ENCODE measurements at places on chromosomes 6 and 20.

GRCh38 chr6:158290040-158290439 lies 22.2 kb upstream of the TULP4 start:
- DNase-seq: no peak

- no peak for DNase-seq
Measured at GRCh38 chr20:37907330-37907676, 4.4 kb downstream of the VSTM2L start.

DNA sequence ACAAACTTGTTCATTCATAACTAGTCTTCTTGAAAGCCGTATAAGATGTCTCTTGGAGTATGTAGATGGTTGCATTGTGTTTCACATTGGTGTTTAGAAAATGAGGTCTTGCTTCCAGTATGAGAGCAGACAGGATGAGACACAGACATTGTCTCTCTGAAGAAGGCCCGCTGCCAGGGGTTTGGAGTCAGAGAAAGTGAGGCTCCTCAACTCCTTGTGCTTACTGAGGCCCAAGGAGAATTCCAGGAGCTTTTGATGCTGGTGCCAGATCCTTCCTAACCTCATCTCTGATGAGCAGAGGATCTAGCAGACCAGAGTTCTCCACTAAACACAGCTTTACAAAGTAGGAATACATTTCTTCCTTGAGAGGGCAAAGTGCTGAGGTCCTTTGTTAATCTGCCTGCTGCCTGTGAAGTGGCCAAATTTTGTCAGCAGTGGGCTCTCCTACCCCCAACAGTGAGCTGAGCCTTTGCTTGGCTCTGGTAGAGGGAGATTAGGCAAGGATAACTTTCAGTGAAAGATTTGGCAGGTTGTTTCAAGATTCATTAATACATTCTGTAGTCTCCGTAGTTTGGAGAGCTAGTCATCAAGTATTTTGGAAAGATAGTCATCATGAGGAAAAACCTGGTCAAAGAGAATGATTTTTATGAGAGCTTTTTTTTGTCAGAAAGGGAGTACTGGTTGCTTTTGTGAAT lies 9.7 kb downstream of the MAPRE1 start:
- DNase-seq: no peak

DNA sequence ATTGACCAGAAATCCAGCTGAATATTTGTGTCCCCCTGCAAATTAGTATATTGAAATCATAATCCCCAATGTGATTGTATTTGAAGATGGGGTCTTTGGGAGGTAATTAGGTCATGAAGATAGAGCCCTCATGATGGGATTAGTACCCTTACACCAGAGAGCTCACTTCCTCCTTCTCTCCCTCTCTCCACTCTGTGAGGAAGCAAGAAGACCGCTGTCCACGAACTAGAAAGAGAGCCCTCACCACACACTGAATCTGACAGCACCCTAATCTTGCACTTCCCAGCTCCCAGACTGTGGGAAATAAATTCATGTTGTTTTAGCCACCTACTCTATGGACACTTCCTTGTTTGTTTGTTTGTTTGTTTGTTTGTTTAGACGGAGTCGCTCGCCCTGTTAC lies 11.9 kb upstream of the PLAGL1 start:
- no peak for DNase-seq

GRCh38 chr6:25489399-25489798 lies 162.6 kb upstream of the SCGN start:
- no peak for DNase-seq

DNA sequence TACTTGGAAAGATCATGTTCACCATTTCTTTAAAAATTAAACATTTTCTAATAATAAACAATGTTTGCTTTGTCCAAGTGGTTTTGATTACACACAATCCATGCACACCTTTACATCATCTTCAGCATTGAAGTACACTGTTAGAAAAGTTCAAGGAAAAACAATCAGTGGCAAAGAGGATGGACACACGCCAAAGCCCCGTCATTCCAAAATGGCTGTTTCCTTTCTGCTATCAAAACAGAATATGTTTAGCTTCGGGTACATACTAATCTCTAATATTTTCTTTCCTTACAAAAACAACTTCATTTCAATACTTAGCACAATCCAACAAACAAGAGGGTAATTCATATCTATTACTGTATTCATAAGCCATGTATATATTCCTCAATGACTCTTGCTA lies 24.5 kb downstream of the REPS1 start:
- no peak for DNase-seq

DNA sequence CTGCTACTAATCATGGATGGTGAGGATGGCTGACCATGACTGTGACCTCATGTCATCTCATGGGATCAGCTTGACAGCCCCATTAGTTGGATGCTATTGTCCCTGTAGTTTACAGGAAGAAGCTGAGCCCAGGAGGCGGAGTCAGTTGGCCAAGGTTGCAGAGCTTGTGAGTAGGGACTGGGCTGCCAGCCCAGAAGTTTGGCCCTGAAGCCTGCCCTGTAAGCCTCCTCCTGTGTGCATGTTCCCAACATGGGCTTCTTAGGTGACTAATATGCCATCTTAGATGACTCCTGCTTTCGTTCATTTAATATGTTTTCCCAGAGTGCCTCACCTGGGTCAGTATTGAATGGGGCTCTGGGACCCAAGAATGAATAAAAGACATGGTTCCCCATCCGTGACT lies 6.9 kb downstream of the EDN3 start:
- no peak for DNase-seq

DNA sequence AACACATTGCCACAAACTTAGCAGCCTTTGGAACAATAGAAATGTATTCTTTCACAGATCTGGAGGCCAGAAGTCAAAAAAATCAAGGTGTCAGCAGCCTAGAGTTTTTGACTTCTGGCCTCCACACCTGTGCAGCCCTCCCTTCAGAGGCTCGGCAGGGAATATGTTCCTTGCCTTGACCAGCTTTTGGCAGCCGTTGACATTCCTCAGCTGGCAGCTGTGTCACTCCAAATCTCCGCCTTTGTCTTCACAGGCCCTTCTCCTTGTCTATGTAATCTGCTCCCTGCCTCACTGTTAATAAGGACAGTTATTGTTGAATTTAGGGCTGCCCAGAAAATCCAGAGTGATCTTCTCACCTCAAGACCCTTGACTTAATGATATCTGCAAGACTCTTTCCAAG lies 17.2 kb upstream of the AHI1 start:
- DNase-seq: no peak

DNA sequence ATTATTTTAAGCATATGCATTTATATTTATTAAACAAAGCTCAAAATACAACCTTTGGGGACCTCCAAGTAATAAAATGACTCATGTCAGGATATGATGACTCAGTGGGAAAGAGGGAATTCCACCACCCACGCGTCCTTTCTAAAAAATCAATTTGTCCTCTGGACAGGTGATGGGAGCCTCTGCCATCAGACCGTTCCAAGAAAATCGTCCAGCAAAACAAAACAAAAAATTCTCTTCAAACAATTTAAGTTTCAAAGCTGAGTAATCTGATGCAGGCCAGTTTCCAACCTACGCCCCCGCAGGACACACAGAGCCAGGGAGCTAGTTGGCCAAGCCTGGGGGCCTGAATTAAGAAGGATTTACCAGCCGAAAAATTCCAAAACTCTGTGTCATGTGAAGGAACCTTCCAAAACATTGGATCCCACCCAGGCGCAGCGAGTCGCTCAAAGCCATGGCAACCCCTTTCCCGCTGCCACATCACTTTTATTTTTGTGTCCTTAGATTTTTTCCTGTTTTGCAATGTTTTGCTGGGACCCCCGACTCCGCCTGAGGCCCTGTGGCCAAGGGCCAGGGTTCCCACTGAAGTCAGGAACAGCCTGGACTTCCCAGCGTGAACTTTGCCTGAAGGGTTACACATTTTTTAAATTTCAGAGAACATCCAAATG lies 95.3 kb downstream of the NFATC2 start:
- DNase-seq: no peak

- DNase-seq: no peak
Measured at GRCh38 chr20:39123185-39123557, 161.0 kb downstream of the DHX35 start.

GRCh38 chr6:151071295-151071694 lies 168.5 kb upstream of the AKAP12 start:
- no peak for DNase-seq

DNA sequence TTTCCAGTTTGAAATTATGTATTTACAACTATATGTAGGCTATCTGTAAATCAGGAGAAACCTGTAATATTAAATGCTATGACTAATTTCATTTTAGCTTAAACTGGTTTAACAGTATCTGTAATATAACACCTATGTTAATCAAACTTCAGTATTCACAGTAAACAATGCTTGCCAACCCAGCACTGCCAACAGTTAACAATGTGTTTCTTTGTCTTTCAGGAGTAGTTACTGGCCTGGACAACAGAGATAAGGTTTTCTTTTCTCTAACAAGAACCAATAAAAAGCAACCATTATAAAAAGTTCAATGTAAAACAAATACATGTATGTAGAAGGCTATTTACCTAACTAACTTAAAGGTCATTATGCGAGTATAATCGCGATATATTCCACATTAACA lies 158.8 kb downstream of the CDK19 start:
- no peak for DNase-seq

- DNase-seq: peak; percentile 60
Measured at GRCh38 chr20:48523191-48523995, 304.4 kb downstream of the PREX1 start.

GRCh38 chr6:56292505-56293181 lies 45.3 kb upstream of the COL21A1 start:
- DNase-seq: peak; percentile 15

DNA sequence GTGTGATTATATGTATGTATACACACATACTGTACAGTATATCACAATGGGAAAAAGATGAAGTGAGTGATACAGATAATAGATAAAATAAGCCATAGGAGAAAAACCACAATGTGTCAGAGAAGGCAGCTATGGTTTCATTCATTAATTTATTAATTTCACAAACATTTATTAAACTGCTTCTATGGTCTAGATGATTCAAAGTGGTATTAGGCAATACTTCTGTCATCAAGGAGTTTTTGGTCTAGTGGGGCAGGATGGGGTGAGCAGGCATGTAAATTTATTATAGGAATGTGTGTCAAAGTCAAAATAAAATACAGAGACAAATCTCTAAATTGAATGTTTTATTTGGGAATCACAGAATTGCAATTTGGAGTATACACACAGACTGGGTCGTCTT lies 65.2 kb upstream of the ANKEF1 start:
- DNase-seq: no peak

GRCh38 chr6:15800841-15801617 lies 138.2 kb upstream of the DTNBP1 start:
- no peak for DNase-seq

DNA sequence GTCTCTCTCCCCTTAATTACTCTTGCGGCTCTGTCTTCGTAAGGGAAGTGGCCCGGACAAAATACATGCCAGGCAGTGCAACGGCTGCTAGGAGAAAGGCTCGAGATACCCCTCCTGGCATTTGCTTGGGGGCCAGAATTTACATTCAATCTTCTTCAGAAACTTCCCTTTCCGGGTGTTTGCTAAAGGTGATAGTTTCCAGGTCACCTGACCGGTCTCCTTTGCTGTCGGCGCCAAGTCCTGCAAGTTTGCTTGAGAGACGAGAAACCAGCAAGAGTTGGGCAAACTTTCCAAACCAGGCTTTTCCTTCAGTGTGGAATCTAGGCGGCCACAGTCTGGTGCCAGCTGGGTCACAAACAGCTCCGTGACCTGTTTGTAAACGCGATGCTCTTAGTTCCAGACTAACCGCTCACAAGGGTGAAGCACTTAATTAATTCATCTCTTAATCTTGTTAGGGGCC lies 563 bp upstream of the SRSF3 start:
- peak; percentile 58 for DNase-seq

DNA sequence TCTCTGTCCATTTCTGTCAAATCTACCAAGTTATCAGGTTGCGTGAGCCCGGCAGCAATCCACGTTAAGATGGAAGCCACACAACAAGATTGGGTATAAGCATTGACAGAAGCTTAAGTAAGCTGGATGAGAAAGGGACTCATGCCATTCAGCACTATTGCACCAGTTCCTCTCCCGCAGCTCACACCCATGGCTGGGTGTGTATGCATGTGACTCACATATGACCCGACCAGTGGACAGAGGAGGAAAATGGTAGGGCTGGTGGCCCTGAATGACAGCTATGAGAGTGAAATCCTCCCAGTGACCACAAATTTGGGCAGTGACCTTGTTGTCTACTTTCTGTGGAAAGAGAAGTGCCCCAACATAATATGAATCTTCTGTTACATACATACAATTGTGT lies 113.5 kb downstream of the OTOR start:
- DNase-seq: no peak

DNA sequence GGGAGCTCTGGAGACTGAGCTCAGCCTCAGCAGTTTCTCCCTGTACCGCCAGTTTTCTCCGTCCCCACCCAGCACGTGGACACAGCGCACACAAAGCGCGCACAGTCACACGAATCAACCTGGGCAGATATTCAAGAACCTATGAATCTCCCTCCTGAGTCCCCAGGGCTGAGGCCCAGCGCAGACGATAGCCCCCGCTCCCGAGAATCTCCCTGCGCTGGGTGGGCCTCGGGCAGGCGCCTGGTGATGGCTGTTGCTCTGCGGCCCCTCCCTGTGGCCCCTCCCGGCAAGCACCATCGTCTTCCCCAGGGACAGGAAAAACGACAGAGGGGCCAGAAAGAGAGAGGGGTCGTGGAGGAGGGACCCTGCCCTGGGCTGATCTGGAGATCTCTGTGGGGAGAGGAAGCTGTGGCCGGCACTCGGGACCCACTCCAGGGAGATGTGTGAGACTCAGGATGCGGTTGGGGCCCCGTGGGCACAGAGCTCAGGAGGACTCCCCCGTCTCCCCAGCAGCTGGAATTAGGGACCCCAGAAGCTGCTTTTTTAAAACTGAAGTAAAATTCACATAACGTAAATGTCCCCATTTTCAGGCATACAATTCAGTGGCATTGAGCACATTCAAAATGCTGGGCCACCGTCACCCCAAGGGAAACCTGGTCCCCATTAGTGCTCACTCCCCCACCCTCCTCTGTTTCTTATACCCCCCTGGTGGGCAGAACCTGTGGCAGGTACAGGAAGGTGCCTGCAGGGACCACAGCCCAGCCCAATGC lies 330.8 kb downstream of the TAF4 start:
- no peak for DNase-seq

DNA sequence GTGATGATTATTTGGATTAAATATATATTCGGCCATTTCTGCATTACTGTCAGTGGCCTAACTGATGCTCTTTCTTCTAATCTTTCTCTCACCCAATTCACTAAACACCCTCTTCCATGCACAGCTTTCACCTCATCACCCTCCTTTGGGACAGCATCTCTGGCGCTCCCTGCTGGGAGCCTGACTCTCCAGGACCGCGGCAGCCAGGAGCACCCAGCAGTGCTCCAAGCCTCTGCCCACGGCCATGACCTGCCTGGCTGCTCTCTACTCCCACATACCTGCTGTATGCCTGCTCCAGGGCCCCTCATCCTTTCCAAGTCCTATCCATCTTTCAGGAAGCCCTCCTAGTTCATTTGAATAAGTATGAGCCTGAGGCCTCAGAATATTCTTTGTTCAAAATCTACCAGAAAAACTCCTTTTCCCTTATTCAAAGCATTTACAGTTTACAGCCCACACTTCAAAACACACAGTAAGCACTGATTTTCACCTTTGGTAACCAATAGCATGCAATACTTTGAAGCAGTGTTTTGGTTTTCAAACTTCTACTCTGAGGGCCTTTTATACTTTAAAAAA lies 15.2 kb downstream of the CTCFL start:
- peak; percentile 40 for DNase-seq

GRCh38 chr6:43240950-43241349 lies 2.3 kb upstream of the TTBK1 start:
- DNase-seq: no peak

All from GM10248 (cell line).